CD4-positive, alpha-beta T cell treated with Interleukin-4 for 4 hours (primary cell): ENCODE measurements at places on chromosomes 13 and 19.

- DNase-seq = peak; percentile 46
These were observed 10.1 kb upstream of the SLC25A42 start for GRCh38 chr19:19053508-19054314.

DNA sequence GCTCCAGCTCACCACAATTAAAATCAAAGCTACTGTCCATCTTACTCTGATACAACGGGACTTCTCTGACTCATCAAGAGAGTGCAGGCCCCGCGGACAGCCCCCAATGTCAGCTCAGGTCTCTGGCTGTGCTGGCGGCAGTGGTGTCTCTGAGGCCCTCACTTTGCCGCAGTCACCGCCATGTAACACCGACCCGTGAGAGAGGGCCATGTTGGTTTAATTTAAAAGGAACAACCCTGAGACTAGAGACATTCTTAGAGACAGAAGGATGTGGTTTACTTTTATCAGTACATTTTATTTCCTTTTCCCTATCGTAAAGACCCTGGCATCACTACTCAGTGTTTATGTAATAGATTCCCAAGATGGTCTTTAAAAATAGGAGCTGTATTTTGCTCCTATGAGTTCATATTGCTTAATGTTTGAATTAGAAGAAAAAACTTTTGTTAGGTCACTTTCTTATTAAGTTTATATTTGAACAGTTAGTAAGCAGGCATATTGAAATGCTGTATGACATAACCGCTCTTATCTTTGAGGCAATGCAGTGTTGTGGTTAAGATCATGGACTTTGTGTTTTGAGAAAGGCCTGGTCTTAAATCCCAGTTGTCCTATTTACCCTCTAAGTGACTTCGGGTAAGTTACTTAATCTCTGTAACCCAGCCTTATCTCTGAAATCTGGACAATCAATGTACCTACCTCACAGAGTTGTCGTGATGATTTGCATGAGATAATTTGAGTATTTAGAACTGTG is 23.4 kb downstream of the DGKH start:
- no peak for DNase-seq

GRCh38 chr13:23399347-23399746 is 34.2 kb downstream of the SACS start:
- no peak for DNase-seq

DNA sequence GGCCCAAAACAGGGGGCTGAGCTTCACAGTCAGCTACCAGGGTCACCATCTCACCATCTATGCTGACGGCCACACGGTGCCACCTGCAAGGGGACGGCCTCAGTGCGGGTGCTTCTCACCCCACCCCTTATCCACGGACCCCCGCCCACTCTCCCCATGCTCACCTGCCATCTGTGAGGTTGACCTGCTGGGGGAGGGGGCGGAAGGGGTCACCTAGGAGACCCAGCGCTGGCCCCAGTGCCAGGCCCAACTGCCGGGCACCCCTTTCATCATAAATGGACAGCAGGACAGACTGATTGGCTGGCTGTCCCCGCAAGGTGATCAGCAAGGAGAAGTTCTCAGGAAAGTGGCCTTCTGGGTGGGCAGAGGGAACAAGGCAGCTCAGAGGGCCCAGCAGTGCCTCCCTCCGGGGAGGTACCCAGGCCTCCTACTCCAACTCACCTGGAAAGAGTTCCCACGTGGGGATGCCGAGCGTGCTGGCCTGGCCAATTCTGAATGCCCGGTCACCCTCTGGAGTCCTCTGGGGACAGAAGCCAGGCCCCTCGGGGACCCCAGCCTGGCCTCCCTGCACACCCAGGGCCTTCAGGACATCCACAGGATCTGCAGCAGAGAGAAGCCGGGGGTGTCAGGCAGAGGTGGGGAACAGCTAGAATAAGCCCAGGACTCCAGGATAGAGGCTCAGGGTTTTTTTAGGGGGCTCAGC is 4.5 kb downstream of the COL5A3 start:
- no peak for DNase-seq

DNA sequence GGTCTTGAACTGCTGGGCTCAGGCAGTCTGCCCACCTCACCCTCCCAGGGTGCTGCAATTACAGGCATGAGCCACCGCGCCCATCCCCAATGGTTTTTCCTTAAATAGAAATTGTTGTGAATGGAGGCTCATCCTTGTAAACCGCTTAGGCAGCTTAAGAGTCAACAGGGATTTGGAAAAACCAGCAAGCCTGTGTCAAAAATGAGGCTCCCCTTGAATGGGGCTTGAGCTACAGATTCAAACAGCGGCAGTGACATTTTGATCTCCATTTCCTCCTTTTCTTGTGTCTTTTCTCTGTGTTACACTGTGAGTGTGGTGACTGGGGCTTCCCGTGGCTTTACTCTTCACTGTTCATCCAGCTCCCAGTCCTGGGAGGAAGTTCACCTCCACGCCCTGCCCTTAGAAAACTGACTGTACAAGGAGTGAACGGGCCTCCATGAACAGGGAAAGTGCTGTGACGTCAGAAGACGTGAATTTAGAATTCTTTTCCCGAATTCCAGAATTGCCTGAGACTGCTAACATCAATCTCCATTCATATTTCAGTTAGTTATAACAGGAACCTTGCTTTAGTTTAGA is 15.3 kb upstream of the RAB8A start:
- DNase-seq = no peak

GRCh38 chr13:102968572-102969228 is 97.5 kb downstream of the SLC10A2 start:
- DNase-seq = no peak

DNA sequence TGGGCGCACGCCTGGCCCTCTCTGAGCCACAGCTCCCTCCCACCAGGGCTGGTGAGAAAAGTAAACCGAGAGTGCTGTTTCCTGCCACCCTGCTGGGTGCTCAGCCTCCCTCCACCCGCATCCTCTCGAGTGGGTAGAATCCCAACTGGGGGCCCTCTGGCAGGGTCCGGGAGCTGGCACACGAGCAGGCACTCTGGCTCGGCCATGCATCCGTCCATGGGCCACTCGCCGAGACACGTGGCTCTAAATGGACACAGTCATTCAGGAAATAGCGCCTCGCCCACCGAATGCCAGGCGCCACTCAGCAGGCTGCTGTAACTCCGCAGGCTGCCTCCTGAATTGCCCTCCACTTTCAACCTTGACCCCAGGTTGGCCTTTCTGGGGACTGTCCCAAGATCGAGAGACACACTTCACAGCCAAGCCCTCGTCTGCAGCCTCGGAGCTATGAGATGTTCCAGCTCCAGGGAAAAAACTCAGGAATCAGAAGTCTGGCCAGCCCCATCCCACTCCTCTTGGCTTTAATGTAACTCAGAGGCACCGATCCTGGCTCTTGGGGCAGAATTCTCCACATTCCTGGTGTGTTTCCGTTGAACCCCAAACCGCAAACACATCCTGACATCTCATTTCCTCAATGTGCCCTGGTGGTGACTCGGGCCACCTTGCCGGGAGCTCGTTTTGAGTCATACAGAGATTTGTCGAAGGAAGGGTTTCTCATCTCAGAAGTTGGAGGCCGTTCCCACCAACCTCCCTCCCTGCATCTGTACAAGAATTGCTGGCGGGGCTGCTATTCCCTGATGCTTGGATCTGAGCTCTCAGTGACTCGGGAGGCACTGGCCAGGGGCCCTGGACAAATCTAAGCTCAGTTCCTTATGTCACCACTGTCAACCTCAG is 14.1 kb downstream of the KLF2 start:
- peak; percentile 51 for DNase-seq

- no peak for DNase-seq
These were observed 46.4 kb upstream of the FAM216B start for GRCh38 chr13:42735010-42735409.

- DNase-seq = no peak
These were observed 23.0 kb upstream of the IRS2 start for GRCh38 chr13:109809216-109809932.

DNA sequence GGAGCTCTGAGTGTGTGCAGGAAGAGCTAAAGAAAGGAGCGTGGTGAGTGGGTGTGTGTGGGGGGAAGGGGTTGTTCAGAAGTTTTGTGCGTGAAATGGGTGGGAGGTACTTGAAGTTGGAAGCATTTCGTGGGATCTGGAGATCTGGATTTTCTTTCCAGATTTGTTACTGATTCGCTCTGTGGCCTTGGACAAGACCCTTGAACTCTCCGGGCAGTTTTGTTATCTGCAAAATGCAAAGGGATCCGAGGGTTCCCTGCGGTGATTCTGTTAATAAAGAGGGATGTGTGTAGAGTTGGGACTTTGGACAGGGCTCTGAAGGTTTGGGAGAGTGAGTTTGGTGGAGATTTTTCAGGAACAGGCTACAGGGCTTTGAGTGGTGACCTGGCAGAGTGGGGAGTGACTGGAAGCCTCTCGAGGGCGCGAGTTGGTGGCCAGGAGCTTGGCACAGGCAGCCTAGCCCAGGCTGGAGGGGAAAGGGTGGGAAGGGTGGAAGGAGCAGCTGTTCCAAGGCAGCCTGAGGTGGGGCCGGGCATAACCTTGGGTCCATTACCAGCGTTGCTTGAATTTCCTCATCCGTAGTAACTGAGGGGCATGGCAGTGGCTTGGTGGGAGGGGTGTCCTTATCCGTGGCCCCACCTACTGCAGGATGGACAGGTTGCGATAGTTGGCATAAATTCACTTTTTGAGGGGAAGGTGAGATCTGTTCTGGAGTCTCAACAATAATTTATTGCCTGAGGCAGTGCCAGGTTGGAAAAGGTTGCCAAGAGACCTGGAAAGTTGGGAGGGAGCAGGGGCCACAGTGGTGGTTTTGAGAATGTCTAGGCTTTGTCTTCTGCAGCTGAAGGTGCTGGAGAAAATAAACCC is 2.1 kb downstream of the ACTN4 start:
- DNase-seq = no peak
